ENCODE measurements at places on chromosomes 3 and 15.

DNA sequence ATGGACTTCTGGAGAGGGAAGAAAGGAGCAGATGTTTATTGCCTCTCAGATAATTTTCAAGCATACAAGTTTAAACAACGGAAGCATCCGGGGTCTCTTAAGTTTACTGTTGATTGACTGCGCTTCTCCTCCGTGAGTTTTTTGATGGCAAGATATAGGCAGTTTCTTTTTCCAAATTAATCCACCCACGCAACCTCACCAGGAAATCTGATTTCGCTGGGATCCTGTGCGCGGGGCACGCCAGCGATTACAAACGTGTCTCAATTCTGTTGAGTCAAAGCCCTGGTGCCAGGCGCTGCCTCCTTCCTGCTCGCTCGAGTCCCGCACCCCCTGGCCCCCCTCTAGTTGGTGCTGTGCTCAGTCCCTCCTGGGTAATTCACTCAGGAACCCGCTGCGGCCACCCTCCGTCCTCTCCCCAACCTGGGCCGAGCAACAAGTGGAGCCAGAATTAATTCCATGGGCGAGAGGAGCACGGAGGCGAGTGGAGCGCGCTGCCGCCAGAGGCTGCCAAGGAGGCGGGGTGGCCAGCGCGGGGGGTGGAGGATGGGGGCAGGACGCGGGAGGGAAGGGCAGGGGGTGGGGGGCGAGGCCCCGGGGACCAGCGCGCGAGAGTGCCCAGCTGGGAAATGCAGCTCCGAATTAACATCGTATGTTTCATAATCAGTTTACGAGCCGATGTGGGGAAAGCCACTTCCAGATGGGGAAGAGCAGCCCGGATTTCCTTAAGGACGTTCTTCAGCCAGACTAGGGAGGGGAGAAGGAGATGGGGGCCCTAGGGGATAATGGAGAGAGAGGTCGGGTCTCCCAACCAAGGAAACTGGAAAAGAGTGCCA is 6.0 kb downstream of the WNT5A start:
- DNase-seq, result no peak

DNA sequence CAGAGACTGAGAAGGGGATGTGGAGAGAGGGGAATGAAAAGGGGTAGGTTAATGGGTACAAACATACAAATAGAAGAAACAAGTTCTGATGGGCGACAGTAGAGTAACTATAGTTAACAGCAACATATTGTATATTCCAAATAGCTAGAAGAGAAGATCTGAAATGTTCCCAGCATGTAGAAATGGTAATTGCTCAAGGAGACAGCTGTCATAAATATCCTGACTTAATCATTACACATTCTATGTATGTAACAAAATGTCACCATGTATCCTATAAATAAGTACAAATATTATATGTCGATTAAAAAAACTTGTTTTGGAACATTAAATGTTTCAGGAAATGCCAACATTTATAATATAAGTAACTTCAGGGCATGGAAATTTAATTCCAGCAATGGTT is 23.3 kb downstream of the FMN1 start:
- no peak for DNase-seq

DNA sequence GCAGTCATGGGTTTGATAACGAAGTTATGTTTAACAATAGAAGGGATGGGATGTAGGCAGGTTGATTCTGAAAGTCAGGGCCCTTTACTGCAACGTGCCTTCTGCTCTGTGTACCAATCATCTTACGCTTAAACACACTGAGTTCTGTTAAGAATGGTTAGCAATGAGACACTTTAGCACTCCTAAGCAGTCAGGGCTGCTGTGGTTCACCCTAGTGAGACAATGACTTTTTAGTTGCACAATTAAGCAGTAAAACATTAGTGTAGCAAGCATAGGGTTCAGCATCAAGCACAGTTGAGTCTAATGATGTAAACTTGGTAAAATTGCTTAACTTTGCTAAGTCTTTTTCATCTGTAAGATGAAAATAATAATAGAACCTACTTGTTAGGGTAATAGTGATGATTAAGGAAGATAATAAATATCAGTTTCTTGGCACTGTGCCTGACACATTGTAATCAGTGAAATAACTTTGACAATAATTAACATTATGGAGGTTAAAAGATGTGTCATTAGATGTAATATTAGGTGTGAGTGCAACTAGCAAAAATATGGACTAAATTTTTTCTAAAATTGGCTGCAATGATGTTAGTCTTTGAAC is 484.2 kb upstream of the THBS1 start:
- no peak for DNase-seq

GRCh38 chr3:117272876-117273523 is 563.4 kb downstream of the TUSC7 start:
- DNase-seq, result no peak

DNA sequence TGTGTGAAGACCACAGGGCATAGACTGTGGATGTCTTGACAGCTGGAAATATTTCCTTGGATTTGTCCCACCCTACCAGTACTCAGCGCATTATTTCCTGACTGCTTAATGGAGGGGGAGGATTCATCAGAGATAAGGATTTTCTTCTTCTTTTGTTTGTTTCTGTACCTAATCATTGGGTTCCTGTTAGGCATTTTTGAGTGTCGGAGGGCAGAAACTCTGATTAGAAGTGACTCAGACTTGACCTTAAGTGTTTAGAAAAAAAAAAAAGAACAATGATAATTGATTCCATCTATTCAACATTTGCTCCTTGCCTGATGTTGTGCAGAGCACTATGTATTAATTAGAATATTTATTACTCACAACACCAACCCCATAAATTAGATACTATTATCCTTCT is 78.5 kb upstream of the SYNPR start:
- DNase-seq, result no peak

DNA sequence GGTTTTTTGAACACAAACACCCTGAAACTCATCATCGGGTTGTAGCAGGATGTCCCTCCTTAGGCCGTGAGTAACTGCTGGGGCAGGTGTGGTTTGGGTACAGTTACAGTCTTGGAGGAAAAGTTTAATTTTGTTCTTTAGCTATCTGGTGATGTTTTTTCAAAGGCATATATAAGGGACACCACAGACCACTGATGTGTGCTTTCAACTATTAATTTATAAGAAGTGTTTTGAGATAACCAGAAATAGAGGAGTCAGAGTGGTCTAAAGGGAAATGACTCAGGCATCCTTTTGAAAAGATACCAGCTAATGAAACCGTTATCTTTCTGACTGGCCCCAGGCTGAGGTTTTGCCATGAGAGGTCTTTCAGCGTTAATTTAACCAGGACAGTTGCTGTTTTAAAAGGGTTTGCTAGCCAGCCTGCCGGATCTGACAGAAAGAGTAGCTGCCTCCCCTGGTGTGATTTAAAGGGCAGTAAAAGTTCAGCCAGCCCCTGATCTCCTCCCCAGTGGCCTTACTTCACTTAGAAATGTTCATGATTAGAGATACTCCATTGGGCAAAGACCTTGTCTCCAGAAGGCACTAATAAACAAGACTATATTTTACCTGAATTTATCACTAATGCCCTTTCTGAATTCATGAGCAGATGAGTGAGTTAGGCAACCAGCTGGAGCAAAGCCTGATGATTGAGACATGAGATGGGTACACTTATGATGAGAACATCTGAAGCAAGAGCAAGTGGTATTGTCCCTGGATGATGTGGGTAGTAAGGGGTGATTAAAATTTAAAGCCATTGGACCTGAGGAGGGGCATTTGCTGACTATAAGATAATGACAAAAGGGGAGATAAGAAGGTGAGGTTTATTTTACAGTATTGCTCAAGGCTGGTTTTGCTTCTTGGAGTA is 482.5 kb upstream of the TBL1XR1 start:
- DNase-seq, result no peak

DNA sequence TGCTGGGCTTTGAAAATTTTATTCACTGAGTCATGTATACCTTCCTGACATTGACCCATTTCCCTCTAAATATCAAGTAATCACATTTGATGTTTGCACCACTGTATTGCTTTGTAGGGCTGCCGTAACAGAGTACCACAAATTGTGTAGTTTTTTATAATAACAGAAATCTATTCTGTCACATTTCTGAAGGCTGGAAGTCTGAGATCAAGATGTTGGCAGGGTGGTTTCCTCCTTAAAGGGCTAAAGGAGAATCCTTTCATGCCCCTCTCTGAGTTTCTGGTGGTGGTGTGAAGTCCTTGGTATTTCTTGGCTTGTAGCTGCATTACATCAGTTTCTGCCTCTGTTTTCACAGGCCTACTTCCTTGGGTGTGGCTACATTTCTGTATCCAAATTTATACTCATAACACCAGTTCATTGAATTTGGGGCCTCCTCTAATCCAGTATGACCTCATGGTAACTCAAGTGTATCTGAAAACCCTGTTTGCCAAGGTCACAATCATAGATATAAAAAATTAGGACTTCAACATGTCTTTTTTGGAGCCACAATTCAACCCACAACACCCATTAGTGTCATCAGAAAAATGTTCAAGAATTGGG is 29.1 kb upstream of the ST6GAL1 start:
- no peak for DNase-seq

DNA sequence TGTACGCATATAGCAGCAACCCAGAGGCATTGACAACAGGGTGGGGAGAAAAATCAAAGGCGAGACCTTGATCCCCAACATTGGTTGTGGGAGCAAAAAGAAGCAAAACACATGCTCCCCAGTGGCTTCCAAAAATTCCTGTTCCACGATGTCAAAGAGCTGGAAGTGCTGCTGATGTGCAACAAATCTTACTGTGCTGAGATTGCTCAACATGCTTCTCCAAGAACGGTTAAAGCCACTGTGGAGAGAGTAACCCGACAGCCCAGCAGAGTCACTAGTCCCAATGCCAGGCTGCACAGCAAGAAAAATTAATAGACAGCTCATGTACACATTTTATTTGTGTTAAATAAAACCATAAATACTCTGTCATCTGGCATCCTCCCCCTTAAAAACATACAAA is 179.9 kb upstream of the PFN2 start:
- DNase-seq, result no peak

DNA sequence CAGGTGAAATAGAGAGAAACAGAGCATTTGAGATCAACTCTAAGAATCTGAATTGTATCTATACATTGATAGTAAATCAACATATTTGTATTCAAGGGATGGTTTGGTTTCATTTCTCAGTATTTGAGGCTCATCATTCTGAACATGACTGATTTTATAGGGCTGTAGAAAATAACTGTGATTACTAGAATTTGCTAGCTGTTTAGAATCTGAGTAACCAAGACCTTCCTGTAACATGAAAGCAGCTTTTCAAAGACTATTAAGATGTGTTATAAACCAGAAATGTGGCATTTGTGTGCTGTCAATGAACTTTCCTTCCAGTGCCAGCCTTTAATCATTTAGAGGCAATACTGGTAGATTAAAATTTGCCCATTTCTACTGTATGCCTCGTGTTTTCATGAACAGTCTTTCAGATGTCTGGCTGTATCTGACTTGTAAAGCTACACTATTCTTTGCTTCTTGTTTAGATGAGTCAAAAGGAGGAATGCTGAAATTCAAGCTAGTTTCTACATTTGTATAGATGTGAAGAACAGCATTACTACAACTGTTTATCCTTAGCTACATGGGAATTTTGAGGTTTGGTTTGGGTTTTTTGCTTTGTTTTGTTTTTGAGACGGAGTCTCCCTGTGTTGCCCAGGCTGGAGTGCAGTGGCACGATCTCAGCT is 137.3 kb upstream of the BHLHE40 start:
- DNase-seq, result no peak

GRCh38 chr3:171122861-171123260 is 96.3 kb upstream of the SLC2A2 start:
- no peak for DNase-seq

- no peak for DNase-seq
Observed at GRCh38 chr3:53700441-53700840, 145.8 kb downstream of the CHDH start.

GRCh38 chr3:13647298-13648059 is 98.6 kb downstream of the FBLN2 start:
- DNase-seq, result no peak

DNA sequence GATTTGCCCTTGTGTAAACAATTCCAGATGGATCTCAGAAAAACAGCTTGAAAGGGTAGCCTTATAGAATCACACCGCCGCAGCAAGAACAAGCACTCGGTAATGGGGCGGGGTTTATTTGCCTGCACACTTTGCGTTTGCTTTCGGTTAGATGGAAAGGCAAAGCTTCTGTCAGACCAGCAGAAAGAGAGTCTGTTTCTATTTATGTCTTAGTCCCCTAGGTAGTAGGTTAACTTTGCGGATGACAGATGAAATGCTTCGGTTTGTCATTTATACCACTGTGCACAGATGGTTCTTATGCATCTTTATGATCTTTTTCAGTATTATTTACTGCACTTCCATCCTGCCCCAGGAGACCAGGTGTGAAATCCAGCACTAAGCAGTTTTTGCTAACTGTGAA is 62.2 kb downstream of the PYDC2 start:
- no peak for DNase-seq

DNA sequence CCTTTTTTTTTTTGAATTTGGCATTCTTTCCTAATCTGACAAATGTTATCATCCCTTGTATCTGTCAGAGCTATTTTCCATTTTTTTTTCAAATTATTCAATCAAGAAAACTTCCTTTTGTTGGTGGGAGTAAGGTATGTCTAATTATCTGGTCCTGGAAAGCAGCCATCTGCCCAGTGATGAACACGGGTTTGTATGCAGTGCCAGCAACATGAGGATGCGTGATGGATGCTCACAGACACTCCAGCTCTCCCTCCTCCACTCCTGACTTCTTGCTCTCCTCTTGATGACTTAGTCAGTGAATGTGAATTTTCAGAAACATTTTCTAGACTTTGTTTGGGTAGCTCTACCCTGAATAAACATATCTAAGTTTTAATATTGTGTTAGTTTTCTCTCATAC is 79.2 kb downstream of the IL1RAP start:
- no peak for DNase-seq

GRCh38 chr3:14861446-14862302 is 42.9 kb downstream of the FGD5 start:
- no peak for DNase-seq

DNA sequence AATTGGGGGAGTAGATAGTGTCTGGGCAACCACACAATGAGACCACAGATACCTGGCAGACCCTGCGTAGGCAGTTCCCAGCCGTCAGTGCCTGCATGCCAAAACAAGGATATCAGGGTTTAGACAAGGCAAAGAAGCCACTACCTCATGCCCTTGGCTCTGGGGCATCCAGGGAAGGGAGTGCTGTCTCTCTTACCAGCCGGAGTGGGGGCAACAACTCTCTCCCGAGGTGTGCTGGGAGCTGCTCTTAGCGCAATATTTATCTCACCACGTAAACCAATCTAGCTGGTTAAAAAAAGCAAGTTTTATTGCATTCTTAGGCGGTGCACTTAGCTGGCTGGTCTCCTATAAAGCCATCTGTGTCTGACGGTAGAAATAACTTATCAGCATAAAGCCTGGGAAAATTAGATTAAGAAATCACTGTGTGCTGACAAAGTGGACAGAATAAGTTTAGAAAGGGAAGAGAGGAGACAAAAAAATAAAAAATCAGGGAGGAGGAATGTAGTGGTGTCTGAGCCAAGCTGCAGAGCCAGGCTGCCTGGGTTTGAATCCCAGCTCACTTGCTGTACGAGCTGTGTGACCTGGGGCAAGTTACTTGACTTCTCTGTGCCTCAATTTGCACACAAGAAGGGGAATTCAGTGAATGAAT is 273.2 kb downstream of the PDZRN3 start:
- DNase-seq, result no peak

- DNase-seq, result no peak
Observed at GRCh38 chr3:59143447-59143846, 93.6 kb upstream of the CFAP20DC start.

GRCh38 chr3:148601766-148602685 is 95.7 kb upstream of the AGTR1 start:
- no peak for DNase-seq
